ENCODE measurements at places on chromosomes 4 and X.

DNA sequence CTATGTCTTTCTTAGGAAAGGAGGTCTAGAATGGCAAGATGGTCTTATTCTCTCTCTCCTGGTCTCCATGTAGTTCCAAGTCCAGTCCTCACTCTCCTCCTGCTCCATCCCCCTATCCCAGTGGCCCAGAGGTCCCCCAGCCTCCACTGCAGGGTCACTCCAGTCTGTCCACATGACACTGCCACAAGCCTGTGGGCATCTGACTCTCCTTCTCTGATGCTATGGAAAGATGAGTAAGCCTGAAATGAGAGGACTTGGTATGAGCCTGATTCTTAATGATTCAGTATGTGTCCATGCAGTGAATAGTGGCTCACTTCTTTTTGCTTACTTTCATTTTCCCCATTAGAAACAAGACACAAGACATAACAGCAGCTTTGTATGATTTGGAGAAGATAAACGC lies 516.8 kb upstream of the ADGRL3 start:
- no peak for DNase-seq

GRCh38 chrX:19188566-19188965 lies 66.3 kb upstream of the ADGRG2 start:
- no peak for DNase-seq

GRCh38 chr4:158962393-158962792 lies 140.5 kb upstream of the RAPGEF2 start:
- no peak for DNase-seq

DNA sequence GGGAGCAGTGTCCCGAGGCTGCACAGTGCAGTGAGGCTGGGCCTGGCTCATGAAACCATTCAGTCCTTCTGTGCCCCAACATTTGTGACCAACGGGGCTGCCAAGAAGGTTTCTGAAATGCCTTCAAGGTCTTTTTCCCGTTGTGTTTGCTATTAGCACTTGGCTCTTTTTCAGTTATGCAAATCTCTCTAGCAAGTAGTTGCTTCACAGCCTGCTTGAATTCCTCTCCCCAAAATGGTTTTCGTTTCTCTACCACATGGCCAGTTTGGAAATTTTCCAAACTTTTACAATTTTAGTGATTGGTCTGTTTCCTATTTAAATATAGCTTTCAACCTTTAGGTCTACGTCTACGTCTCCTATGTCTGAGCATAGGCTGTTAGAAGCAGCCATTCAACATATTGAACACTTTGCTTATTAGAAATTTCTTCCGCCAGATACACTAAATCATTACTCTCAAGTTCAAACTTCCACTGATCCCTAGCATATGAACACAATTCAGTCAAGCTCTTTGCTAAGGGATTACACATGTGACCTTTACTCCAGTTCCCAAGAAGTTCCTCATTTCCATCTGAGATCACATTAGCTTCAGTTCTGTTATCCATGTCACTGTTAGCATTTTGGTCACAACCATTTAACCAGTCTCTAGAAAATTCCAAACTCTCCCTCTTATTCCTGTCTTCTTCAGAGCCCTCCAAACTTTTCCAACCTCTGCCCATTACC lies 901.8 kb downstream of the GLUD2 start:
- DNase-seq = no peak

DNA sequence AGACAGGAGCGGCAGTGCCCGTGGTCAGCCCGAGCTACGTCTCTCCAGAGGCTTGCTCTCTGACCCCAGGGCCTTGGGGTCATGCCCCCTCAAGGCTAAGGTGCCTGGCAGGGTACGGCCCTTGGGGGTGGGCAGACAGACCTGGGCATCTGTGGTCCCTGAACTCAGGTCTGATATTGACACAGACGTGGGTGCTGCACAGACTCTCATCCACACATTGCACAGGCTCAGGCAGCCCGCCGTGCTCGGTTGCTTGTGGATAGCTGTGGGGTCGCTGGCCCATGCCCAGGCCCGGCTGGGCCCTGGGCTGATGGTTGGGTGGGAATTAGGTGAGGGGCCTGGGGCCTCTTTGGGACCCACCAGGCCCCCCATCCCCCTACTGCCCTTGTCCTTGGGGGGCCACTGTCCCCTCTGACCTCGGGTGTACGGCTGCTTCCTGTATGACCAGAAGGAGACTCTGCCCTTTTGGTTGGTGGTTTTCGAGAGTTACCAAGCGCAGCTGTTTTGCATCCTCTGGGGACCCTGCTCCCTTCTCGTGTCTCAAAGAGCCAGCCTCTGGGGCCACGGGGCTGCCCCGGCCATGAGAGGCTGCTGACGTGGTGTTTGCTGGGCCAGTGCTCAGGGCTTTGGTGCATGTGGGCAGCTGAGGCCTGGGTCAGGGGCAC lies 10.1 kb downstream of the FGFRL1 start:
- DNase-seq = no peak

GRCh38 chr4:18390655-18391353 lies 369.2 kb upstream of the LCORL start:
- DNase-seq = no peak
